Activated CD4-positive, CD25-positive, alpha-beta regulatory T cell (primary cell): ENCODE measurements at places on chromosomes 5 and 9.

GRCh38 chr5:76252437-76252836, 150.6 kb upstream of the IQGAP2 start:
- no peak for DNase-seq

DNA sequence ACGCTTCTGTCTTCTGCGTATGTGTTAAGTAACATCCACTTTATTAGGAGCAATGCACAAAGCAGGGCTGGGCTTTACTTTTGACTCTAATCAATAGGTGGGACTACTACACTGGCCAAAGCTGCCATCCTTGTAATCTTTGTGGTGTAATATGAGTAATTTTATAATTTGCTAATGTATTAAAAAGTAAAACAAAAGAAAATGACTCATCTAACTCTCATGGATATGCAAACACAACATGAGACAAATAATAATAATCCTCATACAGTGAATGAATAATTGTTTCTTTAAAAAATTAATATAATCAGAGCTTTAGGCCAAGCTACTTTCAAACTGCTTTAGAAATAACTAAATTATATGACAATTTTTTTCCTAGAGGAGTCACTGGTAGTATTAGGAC, 90.7 kb downstream of the NR3C1 start:
- no peak for DNase-seq

GRCh38 chr9:69120380-69121154, 53.5 kb upstream of the TJP2 start:
- no peak for DNase-seq

GRCh38 chr9:126454795-126455194, 128.2 kb downstream of the MVB12B start:
- DNase-seq, result no peak

- no peak for DNase-seq
Measured at GRCh38 chr9:89789922-89790510, 185.2 kb downstream of the GADD45G start.

DNA sequence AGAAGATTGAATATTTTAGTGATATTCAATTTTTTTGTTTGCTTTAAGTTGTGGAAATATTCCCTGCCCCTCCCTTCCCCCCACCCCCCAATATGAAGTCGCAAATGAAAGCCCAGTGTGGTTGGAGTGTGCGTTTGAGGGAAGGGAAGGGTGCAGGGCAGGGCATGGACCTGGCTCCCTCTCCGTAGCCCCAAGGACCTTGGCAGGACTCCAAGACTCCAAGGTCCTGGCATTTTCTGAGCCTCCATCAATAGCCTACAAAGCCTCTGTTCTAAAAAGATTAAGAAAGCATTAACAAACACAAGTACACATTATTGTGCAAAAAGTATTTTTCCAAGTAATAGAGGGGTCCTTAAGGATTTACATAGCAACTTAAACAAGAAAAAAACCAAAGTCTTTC, 38.8 kb upstream of the PTPN3 start:
- DNase-seq, result no peak

DNA sequence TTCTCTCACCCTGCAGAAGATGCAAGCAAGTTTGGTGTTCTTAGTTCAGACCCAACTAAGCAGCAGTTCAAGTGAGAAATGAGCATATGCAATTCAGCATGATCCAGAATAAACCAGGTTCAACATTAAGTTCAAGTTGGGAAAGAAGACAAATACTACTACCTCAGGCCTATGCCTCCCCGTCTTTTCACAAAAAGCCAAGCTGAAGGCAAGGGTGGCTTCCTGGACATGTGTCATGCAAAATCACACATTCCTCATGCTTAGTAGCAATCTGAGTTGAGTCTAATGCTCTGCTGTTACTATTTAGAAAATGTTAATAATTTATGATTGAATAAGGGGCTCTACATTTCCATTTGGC, 453.4 kb upstream of the GRAMD2B start:
- no peak for DNase-seq

GRCh38 chr9:134913713-134914500, 3.8 kb downstream of the FCN1 start:
- no peak for DNase-seq

- DNase-seq, result no peak
Measured at GRCh38 chr5:79774855-79775237, 85.2 kb downstream of the CMYA5 start.

- DNase-seq, result no peak
Measured at GRCh38 chr5:58300346-58300895, 159.5 kb downstream of the PLK2 start.

DNA sequence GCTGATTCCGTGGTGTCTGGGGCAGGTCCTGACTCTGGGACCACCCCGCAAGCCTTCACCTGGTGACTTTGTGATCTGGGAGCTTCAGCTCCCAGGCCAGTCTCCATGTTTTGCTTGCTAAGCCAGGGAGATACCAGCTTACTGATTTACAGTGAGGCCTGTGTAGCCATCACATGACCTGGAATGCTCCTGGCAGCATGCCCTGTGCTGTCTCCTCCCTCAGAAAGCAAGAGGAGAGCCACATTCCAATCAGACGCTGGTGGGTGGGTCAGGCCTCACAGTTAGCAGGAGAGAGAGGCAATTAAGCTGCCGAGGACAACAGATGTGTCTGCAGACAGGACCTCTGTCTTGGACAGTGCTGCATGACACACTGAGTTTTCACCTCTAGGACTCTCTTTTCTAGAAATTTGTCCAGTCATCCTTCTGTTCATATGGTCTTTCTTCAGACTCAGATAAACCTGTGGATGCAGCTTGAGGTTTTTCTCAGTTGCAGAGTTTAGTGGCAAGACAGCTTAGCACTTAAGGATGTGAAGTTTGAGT, 24.4 kb upstream of the GRPEL2 start:
- DNase-seq, result no peak

- DNase-seq, result no peak
Measured at GRCh38 chr5:76380346-76381066, 22.6 kb upstream of the IQGAP2 start.

- DNase-seq, result no peak
Measured at GRCh38 chr5:170846416-170846815, 15.4 kb upstream of the RANBP17 start.

DNA sequence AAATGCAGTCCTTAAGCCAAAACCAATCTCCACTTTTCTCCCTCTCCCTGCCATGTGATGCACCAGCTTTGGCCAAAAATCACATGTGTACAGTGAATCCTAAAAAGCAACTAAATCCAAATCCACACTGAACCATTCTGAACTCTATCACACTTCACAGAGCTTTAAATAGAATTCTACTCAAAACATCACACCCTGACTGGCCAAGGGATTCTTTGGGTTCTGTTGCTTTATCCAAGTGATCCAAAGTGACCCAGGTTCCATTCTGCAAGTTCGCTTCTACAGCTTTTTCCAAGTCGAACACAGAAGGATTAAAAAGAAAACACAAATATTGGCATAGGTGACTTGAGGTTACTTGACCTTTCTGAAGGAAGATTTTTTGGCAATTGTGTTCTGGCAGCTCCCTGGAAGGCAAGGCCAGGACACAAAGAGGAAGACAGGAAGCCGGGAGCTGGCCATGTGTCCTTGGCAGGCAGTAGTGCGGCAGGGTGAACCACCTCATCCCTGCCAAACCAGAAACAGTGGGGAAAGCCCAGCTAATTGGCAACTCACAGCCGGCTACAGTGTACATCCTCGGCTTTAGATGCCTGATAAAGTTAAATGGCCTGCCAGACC, 115.0 kb downstream of the NFIB start:
- DNase-seq, result no peak

GRCh38 chr9:125593581-125594222, 113.3 kb downstream of the MAPKAP1 start:
- DNase-seq, result no peak

GRCh38 chr5:19235101-19235584, 752.9 kb downstream of the CDH18 start:
- DNase-seq, result no peak

GRCh38 chr5:147372191-147372590, 137.4 kb downstream of the STK32A start:
- DNase-seq, result no peak

DNA sequence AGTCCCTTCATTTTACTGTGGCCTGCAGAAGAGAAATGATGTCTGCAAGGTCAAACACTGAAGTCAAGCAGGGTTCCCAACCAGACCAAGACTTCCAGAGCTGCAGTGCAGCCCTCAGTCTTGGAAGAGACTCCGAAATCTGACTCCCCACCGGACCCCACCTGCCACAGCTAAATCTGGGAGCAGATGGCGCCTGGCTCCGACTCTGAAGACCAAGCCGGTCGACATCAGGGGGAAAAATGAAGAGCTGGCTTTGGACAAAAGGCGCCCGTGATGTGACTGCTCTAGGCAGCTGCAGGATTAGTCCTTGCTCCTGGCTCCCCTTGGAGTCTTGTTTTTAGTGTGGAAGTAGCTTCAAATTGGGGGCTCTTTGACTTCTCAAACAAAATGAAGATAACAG, 72.4 kb upstream of the ZNF622 start:
- no peak for DNase-seq

DNA sequence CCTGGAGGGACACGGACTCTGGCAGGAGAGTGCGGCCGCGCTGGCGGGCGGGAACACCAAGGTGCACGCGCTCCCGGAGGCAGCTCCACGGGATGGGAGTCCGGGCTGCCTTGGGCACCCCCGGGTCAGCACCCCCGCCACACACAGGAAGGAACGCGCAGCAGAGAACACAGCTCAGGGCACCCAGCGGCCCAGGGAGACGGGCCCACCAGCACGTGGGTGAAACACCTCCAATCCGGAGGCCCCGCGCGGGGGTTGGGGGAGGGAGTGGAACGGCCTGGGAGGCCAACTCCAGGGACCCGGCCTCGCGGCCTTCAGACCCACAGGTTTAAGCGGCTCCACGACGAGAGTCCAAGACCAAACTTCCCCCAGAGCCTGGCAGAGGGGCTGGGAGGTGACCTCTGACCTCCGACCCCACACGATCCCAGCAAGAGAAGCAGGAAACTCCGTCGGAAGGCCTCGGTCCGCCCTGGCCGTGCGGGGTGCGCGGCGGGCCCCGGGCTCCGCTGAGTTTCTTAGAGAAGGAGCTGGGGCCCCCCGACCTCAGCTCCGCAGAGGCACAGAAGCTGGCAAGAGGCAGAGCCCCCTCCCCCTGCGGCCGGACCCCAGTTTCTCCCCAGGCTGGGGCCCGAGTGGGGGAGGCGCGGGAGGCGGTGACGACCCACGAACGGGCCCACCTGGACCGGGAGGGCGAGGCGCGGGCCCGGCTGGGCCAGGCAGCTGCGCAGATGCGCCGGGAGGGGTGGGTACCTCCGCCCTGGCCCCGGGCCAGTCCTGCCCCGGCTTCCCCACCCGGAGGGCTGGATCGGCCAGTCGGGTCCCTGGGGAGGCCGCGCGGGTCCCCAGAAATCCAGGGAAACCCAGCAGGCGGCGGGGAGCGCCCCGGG, 851 bp downstream of the NACC2 start:
- peak; percentile 29 for DNase-seq

DNA sequence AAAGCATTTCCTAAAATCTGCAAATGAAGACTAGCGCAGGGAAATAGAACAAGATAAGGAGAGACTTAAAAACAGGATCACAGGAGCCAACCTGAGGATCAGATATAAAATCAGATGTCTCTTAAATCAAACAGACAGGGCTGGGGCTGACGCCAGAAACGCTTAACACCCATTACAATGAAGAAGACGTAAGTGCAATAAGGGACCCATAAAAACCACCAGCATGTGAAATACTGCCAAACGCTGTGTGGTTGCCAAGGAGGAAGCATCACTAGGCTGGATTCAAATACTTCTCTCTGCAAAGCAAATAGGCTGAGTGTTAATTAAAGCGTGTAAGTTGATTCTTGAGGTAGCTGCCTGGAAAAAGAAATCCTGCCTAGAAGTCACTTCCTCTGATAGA, 74.4 kb upstream of the ATP10B start:
- DNase-seq, result no peak

- no peak for DNase-seq
Measured at GRCh38 chr5:1793966-1794900, 5.4 kb downstream of the MRPL36 start.

DNA sequence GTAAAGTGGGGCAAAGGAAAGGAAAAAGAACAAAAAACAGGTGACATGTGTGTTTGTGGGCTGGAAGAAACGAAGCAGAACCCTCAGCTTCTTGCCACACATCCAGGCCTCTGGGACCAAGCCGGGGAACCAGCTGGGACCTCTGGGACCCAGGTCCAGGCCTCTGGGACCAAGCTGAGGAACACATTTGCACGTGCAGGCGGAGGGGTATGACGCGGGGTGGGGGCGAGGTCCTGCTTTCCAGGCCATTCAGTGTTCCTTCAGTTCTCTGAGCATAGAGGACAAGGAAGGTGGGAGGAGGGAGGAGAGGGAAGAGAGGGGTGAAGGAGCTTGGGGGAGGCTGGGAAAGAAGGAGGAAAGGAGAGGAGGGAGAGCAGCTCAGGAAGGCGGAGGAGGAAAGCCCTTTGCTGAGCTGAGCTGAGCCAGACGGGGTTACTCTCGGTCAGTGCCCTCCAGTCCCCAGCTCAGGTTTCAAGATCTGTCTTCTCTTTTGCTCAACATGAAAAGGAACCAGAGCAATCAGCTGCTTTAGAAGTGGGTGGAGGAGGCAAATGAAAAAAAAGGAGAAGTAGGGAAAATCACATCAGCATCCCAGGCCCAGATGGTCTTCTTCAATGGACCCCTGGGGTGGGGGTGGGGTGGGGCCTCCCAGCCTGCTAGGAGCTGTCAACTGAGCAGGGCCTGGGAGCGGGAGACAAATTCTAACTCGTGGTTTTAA, 59.1 kb downstream of the ABCA1 start:
- DNase-seq, result no peak

- no peak for DNase-seq
Measured at GRCh38 chr5:94309141-94309540, 309.3 kb downstream of the KIAA0825 start.

GRCh38 chr5:43213951-43214350, 21.9 kb downstream of the NIM1K start:
- no peak for DNase-seq

DNA sequence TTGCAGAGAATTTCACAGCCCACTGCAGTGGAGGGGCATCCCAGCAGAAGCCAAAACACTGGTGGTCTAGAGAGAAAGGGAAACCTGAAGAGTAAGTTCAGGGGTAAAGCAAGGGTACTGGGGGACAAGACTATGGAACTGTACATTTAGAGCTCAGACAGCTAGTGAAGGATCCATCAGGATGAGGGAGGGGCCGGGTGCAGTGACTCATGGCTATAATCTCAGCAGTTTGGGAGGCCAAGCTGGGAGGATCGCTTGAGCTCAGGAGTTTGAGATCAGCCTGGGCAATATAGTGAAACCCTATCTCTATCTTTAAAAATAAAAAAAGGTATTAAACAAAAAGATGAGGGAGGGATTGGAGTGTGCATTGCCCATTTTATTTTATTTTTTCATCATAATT, 7.8 kb upstream of the ANKH start:
- no peak for DNase-seq
